ENCODE measurements at places on chromosomes 6 and 20. TPM values are rescaled to one million over a fixed set of nuclear protein-coding genes. Genes with fewer than 3 reads are reported as not detected.
A peak's percentile ranks its signal among the peaks of the same experiment; 100 is the strongest.

DNA sequence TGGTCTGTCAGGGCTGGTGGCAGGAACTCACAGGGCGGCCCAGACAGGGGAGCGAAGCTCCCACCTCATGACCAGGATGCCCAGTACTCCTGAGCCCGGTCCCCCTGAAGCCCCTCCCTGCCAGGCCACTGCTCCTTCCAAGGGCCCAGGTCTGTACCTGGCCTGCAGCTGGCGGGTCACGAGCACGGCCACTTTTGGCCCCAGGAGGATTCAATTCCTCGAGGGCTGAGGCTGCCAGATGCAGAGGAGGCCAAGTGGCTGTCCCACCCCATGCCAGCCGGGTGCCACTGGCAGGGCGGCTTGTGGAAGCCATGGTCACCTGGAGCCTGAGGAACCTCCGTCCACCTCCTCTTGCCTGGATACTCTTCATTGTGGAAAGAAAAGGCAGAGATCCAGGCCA, 17.4 kb downstream of the PMEPA1 start:
- no peak overlapping the region for H3K27ac ChIP-seq
- no peaks in the 10 kb centered on the region for H3K36me3 ChIP-seq
- H3K4me1 ChIP-seq: no peaks in the 10 kb centered on the region
- H3K4me3 ChIP-seq: no peak overlapping the region
- no peaks in the 10 kb centered on the region for H3K27me3 ChIP-seq

DNA sequence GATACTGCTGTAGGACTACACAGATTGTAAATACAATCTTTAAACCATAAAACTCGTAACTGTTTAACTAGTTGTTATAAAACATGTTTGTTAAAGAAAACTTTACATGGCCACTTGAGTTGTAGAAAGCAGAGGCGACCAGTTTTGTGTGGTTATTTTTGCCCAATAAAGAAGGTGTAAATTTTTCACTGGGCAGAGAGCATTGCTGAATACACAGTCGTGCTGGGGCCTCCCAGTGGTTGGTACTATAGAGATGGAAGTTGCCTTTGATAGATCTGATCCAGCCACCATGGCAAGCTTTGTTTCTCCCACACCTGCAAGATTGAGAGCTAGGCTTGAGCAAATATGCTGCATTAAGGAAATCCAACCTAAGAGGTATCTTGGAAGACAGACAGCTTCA, 34.0 kb upstream of the YWHAB start:
- H3K36me3 ChIP-seq: no peaks in the 10 kb centered on the region
- H3K4me1 ChIP-seq: no peaks in the 10 kb centered on the region
- H3K27me3 ChIP-seq: no peaks in the 10 kb centered on the region
- DNase-seq: no peak
- H3K4me3 ChIP-seq: no peak overlapping the region

GRCh38 chr20:23112595-23112994, 26.5 kb upstream of the CD93 start:
- DNase-seq: peak; percentile 22
- H3K27me3 ChIP-seq: no peaks in the 10 kb centered on the region
- no peak overlapping the region for H3K27ac ChIP-seq
- no peaks in the 10 kb centered on the region for H3K36me3 ChIP-seq
- H3K4me1 ChIP-seq: no peaks in the 10 kb centered on the region
- H3K4me3 ChIP-seq: no peak overlapping the region

- peaks cover 3% of the 10 kb centered on the region for H3K36me3 ChIP-seq
- H3K27me3 ChIP-seq: no peaks in the 10 kb centered on the region
- H3K4me3 ChIP-seq: no peak overlapping the region
- DNase-seq: peak; percentile 79
- H3K4me1 ChIP-seq: peaks cover 5% of the 10 kb centered on the region
Measured at GRCh38 chr20:34475979-34476736, 40.1 kb upstream of the DYNLRB1 start.

The ABCC10 gene
- total RNA-seq: 30.2 TPM

DNA sequence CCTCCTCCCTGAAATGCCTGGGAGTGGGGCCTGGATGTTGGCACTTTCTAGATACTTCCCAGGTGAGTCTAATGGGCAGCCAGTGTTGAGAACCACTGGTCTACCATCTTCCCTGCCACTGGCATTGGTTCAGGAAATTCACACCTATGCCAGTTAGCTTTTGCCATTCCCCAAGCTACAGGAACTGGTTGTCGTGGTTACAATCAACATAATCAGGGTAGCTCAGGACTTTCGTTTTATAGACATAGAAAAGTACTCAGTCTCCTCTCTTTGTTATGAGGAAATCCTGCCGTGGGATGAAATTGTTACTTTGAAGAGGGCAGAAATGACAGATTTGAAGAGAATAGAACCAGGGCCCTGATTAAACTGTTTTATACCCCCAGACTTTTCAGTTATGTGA, 127.9 kb upstream of the FOXO3 start:
- H3K4me1 ChIP-seq: no peaks in the 10 kb centered on the region
- DNase-seq: no peak
- H3K27ac ChIP-seq: no peak overlapping the region
- no peaks in the 10 kb centered on the region for H3K27me3 ChIP-seq
- H3K36me3 ChIP-seq: no peaks in the 10 kb centered on the region

GRCh38 chr20:57198132-57199072, 68.0 kb downstream of the BMP7 start:
- no peak overlapping the region for H3K27ac ChIP-seq
- no peaks in the 10 kb centered on the region for H3K4me1 ChIP-seq
- no peak overlapping the region for H3K4me3 ChIP-seq
- no peaks in the 10 kb centered on the region for H3K27me3 ChIP-seq

All from kidney (tissue), 22 donors.